H7 (cell line): ENCODE measurements at places on chromosomes 11 and 22. TPM values are rescaled to one million over a fixed set of nuclear protein-coding genes. Genes with fewer than 3 reads are reported as not detected.

DNA sequence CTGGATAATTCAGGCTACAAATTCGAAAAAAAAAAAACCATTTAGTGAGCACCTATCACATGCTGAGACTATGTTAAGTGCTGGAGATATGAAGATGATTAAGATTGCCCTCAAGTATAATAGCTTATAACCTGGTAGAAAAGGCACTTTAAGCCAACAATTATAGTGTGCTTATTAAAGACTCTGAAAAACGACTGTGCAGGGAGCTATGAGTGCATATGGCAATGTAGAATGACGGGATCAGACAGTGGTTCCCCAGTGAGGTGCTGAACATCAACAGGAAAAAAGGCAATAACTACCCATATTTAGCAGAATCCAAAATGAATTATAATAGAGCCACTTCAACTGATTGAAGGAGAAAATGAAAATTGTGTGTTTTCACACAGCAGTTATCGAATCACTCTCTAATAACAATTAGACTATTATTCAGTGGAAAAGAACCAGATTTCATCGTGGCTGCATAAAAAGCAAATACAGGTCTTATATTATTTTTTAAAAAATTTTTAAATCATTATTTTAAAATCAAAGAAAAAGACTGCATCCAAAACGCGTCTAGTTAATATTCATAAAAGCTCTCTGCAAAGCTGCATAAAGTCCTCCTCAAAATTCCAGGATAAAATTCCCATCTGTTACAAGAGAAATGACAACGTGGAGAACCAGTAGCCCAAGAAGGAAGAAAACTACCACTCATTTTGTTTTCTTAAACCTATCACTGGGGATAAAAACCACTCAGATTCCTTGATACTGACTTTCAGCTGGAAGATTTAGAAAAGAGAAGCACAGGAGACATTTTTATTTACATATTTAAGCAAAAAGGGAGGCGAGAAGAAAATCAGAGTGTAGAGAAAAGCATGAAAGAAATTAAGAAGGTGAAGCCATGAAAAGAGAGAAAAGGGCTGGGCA is 1.1 kb downstream of the MTMR2 start:
- DNase-seq: no peak

GRCh38 chr11:120400564-120401364 is 64.6 kb downstream of the ARHGEF12 start:
- DNase-seq: no peak

The MAPK8IP1 gene
- 10.4 and 15.3 TPM in 2 replicates for total RNA-seq

DNA sequence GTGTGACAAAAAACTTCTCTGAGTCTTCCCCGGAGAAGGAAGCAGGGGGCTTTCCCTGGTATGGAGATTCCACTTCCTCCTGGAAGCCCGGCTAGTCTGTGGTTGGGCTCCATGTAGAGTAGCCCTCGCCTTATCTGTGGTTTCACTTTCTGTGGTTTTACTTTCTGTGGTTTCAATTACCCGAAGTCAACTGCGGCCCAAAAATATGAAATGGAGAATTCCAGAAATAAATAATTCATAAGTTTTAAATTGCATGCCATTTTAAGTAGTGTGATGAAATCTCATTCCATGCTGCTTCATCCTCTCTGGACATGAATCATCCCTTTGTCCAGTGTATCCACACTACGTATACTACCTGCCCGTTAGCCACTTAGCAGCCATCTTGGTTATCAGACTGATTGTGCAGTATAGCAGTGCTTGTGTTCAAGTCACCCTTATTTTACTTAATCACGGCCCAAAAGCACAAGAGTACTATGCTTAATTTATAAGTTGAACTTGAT is 275.0 kb upstream of the SESN3 start:
- DNase-seq: no peak

DNA sequence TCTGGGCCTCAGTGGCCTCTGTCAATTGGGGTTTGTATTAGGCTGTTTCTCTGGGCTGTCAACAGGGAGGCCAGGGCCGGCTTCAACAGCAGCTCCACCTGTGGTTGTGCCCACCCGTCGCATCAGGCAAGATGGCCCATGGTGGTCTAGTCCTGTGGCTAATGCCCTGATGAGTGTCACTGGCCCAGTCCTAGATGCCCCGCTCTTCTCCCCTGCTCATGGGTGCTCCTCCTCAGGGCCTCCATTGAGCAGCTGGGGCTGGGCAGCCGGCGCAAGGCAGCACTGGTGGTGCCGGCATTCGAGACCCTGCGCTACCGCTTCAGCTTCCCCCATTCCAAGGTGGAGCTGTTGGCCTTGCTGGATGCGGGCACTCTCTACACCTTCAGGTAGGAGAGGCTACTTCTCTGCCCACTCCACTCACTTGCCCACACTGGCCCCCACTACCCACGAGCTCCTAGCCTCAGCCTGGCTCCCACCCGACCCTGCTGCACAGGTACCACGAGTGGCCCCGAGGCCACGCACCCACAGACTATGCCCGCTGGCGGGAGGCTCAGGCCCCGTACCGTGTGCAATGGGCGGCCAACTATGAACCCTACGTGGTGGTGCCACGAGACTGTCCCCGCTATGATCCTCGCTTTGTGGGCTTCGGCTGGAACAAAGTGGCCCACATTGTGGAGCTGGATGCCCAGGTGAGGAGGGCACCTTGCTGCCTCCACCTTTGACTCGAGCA is 5.4 kb downstream of the LARGE2 start:
- peak; percentile 60 for DNase-seq

GRCh38 chr11:134101282-134101681 is 32.4 kb downstream of the JAM3 start:
- no peak for DNase-seq

GRCh38 chr11:8683115-8683807 is 669 bp downstream of the RPL27A start:
- no peak for DNase-seq

GRCh38 chr11:111124724-111125123 is 120.8 kb upstream of the POU2AF2 start:
- DNase-seq: no peak

- no peak for DNase-seq
These were observed 541.2 kb downstream of the BUD13 start for GRCh38 chr11:116231543-116231942.

The PKDREJ gene
- total RNA-seq: 0.07 TPM in 1 of 2 replicates, not detected in the other

DNA sequence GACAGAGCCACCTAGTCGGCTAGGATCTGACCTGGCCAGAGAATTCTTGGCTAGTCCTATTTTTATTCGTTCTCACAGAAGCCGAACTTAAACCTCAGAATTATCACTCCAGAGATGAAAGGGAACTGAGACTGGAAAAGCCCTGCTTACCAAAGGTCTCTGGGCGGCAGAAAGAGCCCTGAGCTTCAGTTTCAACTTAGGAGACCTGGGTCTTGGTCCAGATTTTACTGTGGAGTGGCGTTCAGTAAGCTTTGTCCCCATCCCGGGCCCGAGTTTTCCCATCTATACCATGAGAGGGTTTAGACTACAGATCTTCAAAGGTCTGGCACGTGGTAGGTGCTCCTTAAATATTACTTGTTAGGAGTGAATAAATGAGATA is 516 bp downstream of the NEU3 start:
- peak; percentile 17 for DNase-seq

The GSTT2 gene
- 0.48 TPM in 1 of 2 replicates, not detected in the other for total RNA-seq

The GPHA2 gene
- 2.4 TPM in 1 of 2 replicates, not detected in the other for total RNA-seq

GRCh38 chr22:38088629-38089473 is 4.9 kb upstream of the SLC16A8 start:
- peak; percentile 92 for DNase-seq

DNA sequence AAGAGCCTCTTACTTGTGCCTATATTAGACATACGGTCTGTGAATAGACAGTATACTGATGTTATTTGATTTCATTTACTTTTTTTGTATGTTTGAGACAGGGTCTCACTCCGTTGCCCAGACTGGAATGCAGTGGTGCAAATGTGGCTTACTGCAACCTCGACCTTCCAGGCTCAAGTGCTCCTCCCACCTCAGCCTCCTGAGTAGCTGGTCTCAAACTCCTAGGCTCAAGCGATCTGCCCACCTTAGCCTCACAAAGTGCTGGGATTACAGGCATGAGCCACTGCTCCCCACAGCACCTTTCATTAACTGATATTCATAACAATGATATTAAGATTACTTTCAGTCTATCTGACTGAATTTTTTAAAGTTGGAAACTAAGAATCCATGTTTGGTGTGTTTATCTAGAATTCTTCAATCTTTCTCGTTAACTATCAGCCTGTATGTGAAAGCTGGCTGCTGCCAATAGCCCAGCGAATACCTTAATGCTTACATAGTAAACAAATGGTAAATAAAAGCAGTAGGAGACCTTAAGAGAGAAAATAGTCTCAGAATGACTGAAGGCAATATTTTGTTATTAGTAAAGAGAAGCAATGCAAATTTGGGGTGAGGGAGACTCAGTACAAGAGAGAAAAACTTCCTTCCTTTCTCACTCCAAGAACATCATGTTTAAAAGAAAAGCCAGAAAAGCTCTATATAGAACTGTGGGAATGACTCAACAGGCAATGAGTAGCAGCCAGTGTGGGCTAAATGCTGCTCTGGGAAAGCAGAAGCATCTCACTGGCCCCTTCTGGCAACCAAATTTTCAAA is 101.9 kb downstream of the MRTFA start:
- DNase-seq: peak; percentile 36
